ENCODE measurements at places on chromosomes 16 and 17.

- DNase-seq: no peak
Observed at GRCh38 chr17:74810699-74811485, 34.7 kb upstream of the NAT9 start.

GRCh38 chr17:38463451-38463858 is 35.2 kb downstream of the ARHGAP23 start:
- DNase-seq: no peak

- no peak for DNase-seq
Observed at GRCh38 chr17:72441909-72442308, 321.1 kb downstream of the SOX9 start.

DNA sequence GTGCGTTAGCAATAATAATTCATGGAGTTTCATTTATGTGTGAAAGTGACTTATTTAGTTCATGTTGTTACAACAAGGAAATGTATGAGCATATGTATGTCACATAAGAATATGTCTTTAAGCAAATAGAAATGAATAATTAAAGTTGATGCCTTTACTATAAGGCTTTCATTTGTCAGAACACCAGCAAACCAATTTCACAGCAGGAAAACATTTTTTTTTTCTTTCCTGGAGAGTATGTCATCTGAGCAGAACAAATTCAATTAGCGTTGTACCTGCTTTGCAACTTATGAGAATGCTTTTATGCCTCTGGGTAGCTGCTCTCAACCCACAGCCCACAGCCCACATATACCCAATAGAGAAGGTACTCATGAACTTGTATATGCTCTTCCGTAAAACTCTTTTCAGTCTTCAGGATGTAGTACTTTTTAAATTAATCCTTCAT is 26.3 kb upstream of the APOH start:
- DNase-seq: no peak

GRCh38 chr17:27741361-27741861 is 58.9 kb downstream of the NOS2 start:
- peak; percentile 48 for DNase-seq

DNA sequence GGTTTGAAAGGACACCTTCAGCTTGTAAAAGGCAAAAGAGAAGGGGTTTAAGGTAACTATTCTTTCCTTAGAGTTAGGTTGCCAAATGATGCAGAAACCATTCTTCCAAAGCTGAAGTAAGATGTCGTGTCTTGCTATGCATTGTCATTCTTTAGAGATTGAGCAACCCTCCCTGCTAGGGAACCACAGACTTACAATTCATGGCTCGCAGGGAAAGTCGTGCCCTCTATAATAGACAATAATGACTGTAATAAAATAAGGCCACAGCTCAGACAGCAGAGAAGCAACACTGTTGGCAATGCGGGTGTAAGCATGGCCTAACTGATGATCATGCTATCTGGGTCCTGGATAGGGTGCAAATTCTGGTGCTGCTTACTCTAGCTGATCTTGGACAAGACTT is 129.6 kb upstream of the CDH13 start:
- DNase-seq: no peak

GRCh38 chr17:81031566-81032550 is 3.1 kb upstream of the BAIAP2 start:
- DNase-seq: no peak

- DNase-seq: no peak
Observed at GRCh38 chr17:40242774-40243173, 23.7 kb downstream of the WIPF2 start.

- no peak for DNase-seq
Observed at GRCh38 chr17:78672871-78673371, 95.7 kb upstream of the DNAH17 start.

- DNase-seq: no peak
Observed at GRCh38 chr17:77304051-77304745, 163.4 kb downstream of the SEC14L1 start.
